ENCODE measurements at places on chromosomes 6 and 20.

GRCh38 chr20:58634521-58635278, 16.4 kb upstream of the STX16 start:
- no peak for DNase-seq

DNA sequence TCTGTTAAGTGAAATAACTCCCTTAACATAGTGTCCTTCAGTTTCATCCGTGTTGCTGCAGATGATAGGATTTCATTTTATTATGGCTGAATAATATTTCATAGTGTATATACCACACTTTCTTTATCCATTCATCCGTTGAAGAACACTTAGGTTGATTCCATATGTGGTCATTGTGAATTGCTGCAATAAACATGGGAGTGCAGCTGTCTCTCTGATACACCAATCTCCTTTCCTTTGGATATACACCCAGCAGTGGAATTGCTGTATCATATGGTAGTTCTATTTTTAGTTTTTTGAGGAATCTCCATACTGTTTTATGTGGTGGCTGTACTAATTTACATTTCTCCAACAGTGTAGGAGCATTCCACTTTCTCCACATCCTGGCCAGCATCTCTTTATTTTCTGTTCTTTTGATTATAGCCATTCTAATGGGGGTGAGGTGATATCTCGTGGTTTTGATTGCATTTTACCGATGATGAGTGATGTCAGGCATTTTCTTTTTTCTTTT, 193.2 kb downstream of the SLC16A10 start:
- no peak for DNase-seq

DNA sequence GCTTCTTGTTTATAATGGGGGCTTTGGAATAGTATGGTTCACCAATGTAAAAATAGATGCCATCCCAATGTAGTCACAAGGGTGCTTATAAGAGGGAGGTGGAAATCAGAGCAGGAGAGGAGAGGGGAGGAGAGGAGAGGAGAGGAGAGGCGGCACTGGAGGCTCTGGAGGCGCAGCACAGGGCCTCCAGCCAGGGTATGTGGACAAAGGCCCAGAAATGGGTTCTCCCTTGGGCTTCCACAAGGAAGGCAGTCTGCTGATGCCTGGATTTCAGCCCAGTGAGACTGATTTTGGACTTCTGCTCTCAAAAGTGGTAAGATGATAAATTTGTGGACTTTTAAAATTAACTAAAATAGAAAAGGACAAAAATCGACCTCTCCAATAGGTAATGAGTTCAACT, 116.8 kb downstream of the RNASET2 start:
- DNase-seq: no peak

DNA sequence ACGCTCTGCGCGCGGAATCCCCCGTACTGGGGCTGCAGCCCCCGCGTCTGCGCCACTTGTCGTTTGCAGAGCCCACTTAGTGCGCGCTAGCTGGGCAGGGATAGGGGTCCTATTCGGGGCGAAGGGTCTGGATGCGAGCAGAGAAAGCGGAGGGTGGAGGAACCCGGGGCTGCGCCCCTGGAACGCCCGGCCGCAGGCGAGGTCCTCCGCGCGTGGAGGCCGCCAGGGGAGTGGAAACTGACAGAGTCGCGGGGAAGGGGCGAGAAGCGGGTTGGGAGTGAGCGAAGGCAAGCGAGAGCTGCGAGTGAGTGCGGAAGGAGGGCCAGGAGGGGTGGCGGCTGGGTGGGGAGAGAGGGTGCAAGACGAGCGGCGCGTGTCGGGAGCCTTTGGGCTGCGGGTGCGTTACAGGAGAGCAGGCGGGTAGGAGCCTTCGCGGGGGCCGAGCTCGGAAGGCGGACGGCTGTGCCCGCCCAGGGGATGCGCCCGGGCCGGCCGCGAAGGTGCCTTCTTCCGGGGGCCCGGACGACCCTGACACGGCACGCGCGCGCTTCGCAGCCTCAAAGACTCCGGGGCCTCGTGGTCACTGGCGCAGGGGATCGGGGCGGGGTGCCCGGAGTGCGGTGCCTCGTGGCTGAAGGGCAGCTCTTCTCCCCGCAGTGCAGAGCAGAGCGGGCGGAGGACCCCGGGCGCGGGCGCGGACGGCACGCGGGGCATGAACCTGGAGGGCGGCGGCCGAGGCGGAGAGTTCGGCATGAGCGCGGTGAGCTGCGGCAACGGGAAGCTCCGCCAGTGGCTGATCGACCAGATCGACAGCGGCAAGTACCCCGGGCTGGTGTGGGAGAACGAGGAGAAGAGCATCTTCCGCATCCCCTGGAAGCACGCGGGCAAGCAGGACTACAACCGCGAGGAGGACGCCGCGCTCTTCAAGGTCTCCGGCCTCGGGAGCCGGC, 1.2 kb downstream of the IRF4 start:
- peak; percentile 64 for DNase-seq

DNA sequence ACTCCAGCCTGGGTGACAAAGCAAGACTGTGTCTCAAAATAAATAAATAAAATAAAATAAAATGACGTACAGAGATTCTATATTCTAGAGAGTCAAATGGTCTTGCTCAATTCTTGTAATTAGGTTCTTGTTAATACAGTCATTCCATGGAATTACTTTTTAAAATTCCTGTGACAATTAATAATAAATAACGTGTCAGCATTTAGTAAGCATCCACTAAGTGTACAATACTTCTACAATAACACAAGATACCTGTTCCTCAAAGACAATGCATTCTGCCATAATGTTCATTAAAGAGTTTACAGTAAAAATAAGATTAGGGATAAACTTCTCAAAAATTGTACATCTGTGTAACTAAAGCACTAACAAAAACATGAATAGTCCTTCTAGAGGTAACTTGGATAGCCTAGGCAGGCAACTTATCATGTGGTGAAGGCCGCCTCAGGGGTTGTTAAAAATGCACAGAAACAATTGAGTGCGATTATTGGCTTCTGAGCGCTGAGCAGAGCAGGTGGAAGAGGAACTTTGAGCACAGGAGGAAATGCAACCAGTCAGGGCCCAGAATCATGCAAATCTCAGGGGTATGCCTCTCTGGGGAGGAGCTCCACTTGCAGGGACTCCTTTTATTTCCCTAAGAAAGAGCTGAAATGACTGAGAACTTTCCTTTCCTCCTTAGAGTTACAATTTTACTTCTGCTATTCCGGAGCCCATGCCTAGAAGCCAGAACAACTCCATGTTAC, 37.1 kb downstream of the QRSL1 start:
- no peak for DNase-seq

DNA sequence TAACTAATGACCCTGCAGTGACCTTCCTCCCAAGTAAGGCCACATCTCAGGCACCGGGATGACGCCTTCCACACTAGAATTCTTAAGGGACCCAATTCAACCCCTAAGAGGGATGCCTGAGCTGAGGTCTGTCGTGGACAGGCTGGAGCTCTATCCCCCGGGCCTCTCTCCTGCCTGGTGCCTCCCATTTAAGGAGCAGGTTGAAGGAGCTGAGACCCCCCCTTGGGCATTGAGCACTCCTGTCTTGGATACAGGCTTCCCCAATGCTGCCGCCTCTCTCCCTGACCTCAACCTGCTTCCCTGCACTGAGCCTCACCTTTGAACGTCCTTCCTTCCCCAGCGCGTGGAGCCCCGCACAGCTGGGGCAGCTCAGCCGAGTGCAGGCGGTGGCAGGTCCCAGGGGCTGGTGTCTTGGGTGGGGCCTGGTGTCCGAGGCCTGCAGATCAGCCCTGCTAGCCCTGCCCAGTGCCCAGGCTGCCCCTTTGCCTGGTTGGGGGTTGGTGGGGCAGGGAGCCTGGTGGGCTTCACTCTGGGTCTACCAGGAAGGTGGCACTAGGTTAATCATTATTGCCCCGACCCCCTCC, 19.9 kb upstream of the BHLHE23 start:
- DNase-seq: no peak

GRCh38 chr20:47609001-47609400, 107.3 kb downstream of the NCOA3 start:
- DNase-seq: no peak

GRCh38 chr20:45911486-45912343, at the start of gene PLTP:
PLTP (minus strand) TSS chr20:45912155; CDS start chr20:45911452, 703 bp downstream.
- DNase-seq: peak; percentile 35

DNA sequence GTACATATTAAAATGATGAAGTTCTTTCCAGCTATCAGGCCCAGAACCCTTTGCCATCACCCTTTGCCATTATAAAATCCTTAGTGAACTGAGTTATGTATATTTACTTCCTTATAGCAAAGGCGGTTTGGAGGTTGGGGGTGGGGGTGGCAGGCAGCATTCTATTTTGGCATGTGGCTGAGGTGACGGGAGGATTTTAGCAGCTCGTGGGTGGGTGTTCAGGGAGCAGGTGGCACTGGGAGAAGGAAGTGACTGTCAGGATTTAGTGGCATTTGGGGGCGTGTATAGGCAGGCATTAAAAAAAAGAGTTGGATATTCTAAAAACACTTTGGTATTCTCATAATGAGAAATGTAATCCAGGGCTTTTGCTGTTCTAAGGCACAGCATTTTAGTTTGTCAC, 150.7 kb downstream of the RIMS1 start:
- DNase-seq: no peak

DNA sequence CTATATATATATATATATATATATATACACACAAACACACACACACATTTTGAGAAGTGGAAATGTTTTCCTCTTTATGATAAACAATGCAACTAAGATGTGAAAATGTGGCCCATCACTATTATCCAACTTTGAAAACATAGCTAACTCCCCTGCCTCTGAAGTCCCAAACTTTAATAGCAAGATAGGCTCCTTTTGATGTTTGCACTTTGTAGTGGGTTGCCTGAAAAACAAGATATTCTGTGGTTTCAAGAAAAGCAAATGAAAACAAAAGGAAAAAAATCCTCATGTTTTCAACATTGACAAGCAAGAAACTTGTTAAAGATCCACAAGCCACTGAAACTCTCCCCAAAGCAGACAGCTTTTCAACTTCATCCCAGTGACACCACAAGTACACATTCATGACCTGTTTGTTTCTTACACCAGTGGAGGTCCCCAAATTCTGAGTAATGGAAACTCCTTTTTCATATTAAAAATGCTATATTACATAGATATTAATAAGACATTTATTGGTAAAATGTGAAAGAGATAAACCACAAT, 90.0 kb downstream of the IPCEF1 start:
- no peak for DNase-seq

Measured in activated CD4-positive, alpha-beta memory T cell treated with anti-CD3 and anti-CD28 coated beads, Interleukin-2, amount 10 ng/mL, durations not matched to agents 7 days and 5 days (primary cell).